ENCODE measurements at places on chromosomes 2 and 18. TPM values are rescaled to one million over a fixed set of nuclear protein-coding genes. Genes with fewer than 3 reads are reported as not detected.

CDH20 gene
- total RNA-seq = not detected

ONECUT2 gene
- total RNA-seq = under 0.01 TPM

GKN1 gene
- not detected for total RNA-seq

KLHL14 gene
- not detected for total RNA-seq

ANKRD30BL gene
- total RNA-seq = not detected

ALKAL2 gene
- total RNA-seq = not detected

TBC1D8 gene
- total RNA-seq = 20.0 TPM

ACKR3 gene
- total RNA-seq = 1.4 TPM

ADRA2B gene
- total RNA-seq = 0.08 TPM

IGFBP2 gene
- total RNA-seq = 2.4 TPM

ZSWIM2 gene
- not detected for total RNA-seq

CCDC74A gene
- 6.0 TPM for total RNA-seq

CNOT11 gene
- 52.6 TPM for total RNA-seq

ATP6V1B1 gene
- not detected for total RNA-seq

TDRD15 gene
- total RNA-seq = not detected

TOGARAM2 gene
- total RNA-seq = not detected

HOXD4 gene
- total RNA-seq = not detected

ABCG8 gene
- not detected for total RNA-seq

UGT1A4 gene
- not detected for total RNA-seq

RTP5 gene
- not detected for total RNA-seq

SLC5A7 gene
- not detected for total RNA-seq

HES6 gene
- 8.4 TPM for total RNA-seq
